ENCODE measurements at places on chromosomes 13 and 19.

GRCh38 chr19:55227241-55228014 lies 1.1 kb downstream of the TMEM86B start:
- no peak for DNase-seq

DNA sequence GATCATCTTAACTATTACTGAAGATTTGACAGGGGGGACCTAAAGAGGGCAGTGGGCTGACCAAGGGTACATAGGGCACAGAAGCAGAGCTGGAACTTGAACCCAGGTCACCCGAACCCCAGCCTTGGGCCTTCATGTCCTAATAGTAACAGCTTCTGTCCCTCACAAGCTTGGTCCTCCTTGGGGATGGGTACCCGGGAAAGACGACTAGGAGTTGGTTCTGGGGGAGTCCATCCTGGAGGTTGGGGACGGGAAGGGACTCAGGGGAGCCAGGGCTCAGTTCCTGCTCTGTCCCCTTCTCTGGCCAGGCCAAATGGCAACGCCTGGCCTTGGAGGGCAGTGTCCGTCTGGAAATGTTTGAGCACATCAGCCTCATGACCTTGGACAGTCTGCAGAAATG lies 39.6 kb upstream of the CYP4F8 start:
- DNase-seq, result no peak

DNA sequence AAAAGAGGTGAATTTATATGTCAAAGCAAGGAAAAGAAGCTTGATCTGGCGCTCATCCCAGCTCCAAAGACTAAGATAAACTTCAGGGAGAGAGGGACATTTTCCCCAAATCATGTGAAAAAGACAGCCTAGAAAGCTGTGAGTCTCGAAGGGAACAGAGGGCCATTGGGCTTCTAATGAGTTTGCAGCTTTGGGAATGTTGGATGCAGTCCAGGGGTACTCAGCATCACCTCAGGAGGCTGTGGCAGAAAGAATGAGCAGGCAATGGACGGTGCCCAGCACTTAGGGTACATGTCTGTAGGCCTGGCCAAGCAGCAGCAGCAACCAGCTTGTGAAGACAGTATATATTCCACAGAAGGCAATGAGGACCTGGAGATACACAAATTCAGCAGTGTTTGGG lies 25.7 kb upstream of the WASF3 start:
- no peak for DNase-seq

DNA sequence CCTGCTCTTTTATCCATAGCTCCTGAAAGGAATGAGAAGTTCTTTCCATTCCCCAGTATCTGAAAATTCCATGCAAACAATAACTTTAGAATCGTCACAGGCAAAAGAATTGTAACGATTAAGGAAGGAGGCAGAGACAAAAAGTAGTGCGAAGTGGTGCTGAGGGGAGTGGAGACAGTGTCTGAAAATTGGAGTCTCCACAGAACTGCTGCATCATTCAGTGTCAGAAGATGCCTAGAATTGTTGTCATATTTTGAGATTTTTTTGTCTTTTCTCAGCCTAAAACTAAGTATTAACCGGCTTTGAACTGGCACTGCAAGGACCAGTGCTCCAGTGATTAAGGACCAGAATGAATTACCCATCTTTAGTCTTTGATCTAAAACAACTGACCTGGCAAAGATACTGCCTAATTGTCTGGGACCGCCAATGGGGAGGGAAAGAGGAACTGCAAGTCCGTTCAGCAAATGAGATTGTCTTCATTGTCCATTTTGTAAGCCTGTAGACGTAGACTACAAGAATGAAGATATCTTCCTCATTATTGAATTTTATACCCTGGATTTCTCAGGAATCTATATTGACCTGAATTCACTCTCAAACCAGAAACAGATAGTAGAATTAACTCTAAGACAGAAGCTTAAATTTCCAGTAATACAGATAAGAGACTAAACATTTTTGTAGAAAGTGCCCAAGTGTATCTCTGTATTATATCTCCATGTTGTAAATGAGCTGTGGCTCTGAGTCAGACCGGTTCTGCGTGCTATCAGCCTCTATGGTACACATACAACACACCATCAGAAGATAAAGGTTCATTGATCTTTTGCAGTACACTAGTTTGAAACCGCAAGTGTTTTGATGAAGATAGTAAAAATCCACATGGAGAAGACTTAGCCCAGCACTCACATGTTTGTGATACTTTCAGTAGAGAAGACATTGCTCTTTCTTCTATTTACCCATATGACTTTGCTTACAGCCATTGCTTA lies 293.2 kb downstream of the EFNB2 start:
- DNase-seq, result no peak

- DNase-seq, result no peak
Observed at GRCh38 chr13:73275163-73275562, 216.4 kb downstream of the KLF5 start.

DNA sequence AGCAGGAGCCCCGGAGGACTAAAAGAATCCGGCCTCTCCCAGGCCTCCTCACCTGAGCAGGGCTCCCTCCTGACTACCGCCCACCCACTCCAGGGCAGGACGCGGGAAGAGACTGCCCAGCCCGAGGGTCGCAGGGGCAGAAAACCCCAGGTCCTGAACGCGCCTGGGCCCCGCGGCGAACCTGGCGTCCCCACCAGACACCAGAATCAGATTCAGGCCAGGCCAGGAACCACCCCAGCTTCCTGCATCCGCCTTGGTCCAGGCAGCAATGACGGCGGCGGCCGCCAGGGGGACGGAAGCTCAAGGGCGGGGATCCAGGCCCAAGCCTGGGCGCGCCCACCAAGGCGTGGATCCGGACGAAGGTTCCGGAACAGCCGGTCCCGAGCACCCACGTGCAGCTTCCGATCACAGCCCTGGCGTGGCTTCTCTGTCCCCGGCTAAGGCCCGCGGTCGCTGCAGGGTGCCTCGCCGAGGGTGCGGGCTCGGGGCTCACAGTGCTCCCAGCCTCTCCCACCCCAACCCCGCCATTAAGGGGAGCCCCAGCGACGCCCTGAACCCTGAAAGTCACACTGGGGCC lies 3.6 kb downstream of the LGALS7 start:
- DNase-seq, result peak; percentile 59

GRCh38 chr19:3073931-3074595 lies 11.8 kb upstream of the TLE5 start:
- DNase-seq, result no peak

- peak; percentile 64 for DNase-seq
Observed at GRCh38 chr19:12884926-12885748, 1.9 kb downstream of the KLF1 start.

GRCh38 chr13:89695343-89696257 lies 1651.9 kb upstream of the MIR17HG start:
- peak; percentile 8 for DNase-seq

DNA sequence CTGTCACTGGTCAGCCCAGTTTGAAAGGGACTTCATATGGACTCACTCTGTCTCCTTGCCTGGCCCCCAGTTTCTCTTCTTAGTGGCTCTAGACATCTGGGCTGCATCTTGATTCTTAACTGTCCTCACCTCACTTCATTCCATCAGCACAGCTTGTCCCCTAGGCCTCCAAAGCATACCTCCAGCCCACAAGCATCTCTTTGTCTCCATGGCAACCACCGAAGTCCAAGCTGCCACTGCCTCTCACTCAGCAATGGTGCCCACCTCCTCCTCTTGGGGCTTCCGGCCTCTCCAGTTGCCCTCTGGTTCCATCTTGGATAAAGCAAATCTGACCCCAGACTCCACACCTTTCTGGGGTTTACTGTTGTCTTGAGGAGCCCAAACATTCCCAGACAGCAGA lies 9.9 kb upstream of the KLHL26 start:
- DNase-seq, result no peak

DNA sequence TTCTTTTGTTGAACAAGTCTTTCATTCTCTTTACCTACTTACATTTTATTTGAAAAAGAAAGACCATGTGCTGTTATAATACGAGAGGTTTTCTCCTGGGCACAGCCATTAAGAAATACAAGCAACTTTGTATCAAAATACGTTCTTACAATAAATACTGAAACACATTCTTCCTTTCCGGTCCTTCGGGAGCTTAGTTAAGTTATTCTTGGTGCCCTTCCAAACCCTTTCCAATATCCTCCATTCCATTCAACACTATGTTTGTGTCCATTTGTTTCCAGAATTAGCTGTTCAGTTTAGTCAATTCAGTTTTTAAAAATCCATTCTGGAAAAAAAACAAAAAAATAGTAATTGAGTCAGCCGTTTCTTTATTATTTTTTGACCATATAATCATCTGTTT lies 746.8 kb upstream of the SLC10A2 start:
- no peak for DNase-seq

DNA sequence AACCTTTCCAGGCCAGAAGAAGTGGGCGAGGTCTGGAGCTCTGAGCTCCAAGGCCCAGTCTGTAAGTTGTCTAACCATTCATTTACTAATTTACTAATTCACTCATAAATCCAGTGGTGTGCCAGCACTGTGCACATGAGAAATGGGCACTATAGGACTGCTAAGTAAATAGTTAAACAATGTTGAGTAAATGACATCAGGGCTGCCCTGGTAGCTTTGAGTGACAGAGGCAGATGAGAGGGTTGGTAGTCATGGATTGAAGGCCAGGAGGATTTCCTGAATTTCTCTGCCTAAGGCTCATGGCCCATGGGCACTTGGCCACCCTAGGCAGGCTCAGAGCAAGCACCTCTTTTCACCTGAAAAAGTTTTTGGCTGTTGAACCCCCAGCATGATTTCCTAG lies 216.9 kb upstream of the RXFP2 start:
- DNase-seq, result no peak

DNA sequence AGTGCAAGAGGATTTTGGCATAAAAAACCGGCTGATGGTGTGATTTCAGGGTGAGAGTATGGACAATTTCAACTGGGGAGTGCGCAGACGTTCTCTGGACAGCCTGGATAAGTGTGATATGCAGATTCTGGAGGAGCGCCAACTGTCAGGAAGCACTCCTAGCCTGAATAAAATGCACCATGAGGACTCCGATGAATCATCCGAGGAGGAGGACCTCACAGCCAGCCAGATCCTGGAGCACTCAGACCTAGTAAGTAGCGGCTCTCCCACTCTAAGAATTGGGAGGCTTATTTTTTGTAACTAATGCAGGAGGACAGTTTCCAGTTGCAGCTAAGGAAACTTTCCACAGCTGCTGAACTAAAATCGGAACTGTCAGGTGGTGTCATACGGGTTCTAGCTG lies 53.6 kb downstream of the ZAR1L start:
- DNase-seq, result peak; percentile 8

- no peak for DNase-seq
Observed at GRCh38 chr19:57441979-57442752, 7.0 kb downstream of the ZNF749 start.

GRCh38 chr19:50797781-50798658 lies 7.8 kb downstream of the ACP4 start:
- no peak for DNase-seq

DNA sequence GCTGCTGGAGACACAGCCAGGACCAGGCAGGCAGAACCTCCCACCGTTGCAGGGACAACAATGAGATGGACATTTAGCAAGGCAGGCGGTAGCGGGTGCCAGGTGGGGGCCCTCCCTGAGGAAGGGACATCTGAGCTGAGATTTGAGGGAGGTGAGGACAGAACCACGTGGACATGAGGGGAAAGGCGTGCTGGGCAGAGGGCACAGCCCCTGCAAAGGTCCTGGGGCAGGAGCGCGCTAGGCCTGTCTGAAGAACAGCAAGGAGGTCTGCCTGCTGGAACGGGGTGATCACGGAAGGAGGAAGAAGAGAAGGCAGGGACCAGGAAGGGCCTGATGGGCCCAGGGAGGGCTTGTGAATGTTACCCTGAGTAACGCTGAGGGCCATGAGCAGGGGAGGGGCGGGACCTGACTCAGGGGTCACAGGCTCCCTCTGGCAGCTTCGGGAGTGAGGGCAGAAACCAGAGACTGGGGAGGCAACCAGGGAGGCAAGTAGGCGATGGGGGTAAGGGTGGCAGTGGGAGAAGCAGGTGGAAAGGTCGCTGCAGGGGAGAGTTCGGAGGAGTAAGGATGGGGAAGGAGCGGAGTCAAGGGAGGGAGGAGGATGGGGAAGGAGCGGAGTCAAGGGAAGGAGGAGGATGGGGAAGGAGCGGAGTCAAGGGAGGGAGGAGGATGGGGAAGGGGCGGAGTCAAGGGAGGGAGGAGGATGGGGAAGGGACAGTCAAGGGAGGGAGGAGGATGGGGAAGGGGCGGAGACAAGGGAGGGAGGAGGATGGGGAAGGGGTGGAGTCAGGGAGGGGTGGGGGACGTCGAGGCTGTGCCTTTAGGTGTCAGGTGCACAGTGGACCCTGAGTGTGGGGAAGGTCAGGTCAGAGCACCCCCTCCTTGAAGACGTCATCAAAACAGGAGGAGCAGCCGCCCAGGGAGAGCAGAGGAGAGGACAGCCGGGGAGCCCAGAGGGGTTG lies 15.7 kb upstream of the B3GNT3 start:
- DNase-seq, result no peak

DNA sequence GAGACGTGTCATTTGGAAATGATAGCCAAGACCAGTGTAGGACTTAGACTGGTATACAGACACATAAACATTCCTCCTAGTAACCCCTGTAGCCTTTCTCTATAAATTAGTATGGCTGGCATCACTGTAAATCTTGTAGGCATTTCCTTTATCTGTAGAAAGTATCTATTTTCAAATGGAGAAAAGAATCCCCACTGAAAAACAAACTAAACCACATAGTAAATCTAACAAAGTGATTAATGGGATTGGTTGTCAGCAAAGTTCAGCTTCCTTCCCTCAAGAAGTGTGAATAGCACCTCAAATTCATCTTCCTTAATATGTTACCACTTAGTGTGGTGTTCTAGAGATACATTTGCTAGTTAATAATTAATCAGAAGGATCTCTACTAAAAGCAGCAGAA lies 119.4 kb upstream of the NBEA start:
- no peak for DNase-seq

- DNase-seq, result no peak
Observed at GRCh38 chr19:18742838-18743783, 48.0 kb downstream of the COMP start.

- no peak for DNase-seq
Observed at GRCh38 chr13:50720861-50721671, 122.4 kb downstream of the DLEU7 start.

- DNase-seq, result no peak
Observed at GRCh38 chr13:38657191-38657590, 29.7 kb upstream of the FREM2 start.

GRCh38 chr13:63421123-63421522 lies 2005.5 kb upstream of the PCDH20 start:
- DNase-seq, result no peak

DNA sequence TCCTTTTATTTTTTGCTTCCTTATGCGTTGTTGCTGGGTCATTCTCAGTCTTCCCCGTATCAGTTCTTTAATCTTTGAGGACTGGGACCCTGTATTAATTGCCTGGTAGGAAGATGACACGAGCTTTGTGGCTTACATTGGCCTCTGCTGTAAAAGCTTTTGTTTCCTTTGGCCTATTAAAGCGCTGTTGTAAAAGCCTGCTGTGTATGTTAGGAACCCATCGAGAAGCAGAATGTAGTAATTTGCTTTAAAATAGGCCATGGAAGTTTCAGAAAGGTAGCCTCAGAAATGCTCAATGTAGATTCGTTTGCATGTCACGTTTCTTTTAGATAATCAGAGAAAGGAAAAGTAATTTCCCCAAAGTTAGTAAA lies 257.5 kb upstream of the STARD13 start:
- DNase-seq, result no peak

DNA sequence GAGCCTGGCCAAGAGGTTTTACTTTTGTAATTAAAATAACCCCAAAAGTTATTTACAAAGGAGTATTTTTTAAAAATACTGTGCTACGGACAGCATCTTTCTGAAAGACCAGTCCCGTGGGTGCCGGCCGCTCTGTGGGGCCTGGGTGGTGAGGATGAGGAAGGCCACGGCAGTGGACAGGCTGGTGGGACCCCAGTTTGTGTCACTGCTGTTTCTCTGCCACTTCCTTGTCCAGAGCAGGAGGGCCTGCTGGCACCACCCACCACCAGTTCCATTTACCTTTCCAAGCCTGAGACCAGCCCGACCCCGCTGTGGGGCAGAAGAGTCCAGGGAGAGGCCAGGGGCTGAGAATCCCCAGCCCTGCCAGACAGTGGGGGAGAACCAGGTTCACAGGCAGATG lies 23.8 kb downstream of the ELAVL1 start:
- no peak for DNase-seq

All from substantia nigra (tissue), 51 donors.